ENCODE measurements at places on chromosomes 13 and 19.

- no peak for DNase-seq
These were observed 67.8 kb downstream of the RASA3 start for GRCh38 chr13:114064450-114065140.

- DNase-seq = no peak
These were observed 64.6 kb upstream of the MYCBP2 start for GRCh38 chr13:77391475-77391874.

- no peak for DNase-seq
These were observed 55.8 kb upstream of the RFXAP start for GRCh38 chr13:36763126-36763722.

DNA sequence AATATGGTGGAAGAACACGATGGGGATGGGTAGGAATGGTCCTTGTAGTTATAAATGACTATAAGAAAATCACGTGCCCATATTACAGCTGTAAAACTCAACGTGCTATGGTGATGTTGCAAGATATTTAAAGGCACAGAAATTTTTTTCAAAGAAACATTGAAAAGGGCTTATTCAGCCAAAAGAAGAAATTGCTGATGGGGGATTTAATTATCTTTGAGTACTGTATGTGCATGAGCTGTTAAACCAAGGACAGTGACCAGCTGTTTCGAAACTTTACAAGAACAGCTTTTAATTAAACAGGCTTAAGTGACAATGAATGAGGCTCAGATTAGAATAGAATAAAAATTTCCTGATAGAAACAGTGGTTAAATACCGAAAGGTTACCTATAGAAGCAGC, 339.0 kb downstream of the HS6ST3 start:
- no peak for DNase-seq

GRCh38 chr13:70708775-70709174, 600.5 kb upstream of the KLHL1 start:
- no peak for DNase-seq

DNA sequence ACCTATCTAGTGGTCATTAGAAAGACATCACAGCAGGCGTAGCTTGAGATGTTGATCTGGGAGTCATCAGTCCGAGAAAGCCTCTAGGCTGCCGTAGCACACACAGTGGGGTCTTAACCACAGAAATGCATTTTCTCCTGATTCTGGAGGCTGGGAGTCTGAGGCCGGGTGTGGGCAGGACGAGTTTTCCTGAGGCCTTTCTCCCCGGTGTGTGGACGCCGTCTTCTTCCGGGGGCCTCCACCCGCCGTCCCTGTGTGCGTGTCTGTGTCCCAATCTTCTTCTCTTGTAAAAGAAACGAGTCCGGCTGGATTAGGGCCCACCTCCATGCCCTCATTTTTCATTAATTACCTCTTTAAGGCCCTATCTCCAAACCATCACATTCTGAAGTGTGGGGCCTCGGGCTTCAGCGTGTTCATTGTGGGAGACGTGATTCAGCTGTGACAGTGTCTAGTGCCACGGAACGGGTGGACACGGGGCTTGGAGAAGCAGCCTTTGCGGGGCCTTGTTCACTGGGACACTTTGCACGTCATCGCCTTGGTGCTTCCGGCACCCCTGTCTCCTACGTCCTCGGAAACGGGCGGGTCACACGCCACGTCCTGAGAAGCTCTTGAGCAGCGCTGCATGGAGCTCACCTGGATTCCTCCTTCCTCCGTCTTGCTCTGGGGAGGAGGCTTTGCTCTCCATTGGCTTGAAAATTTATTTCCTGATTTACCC, 208.9 kb upstream of the SOX1 start:
- no peak for DNase-seq

GRCh38 chr19:52140032-52140710, 433 bp upstream of the ZNF616 start:
- peak; percentile 98 for DNase-seq

DNA sequence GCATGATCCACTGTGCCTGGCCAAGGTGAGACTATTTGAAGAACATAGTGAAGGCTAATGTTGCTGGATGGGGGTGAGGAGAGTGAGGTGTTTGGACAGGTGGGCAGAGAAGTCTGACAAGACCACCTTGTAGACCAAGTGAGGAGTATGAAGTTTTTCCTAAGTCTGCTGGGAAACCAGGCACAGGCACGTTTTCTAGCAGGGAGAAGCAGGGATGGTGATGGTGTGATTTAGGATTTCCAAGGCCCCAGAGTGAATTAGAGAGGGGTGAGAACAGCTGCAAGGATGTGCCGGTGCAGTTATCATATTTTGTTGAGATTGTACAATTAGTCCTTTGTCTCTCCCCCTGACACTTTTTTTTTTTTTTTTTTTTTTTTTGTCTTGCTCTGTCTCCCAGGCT, 5.6 kb upstream of the PKN1 start:
- no peak for DNase-seq

- DNase-seq = no peak
These were observed 345 bp downstream of the ZNF257 start for GRCh38 chr19:22052644-22053013.

- DNase-seq = no peak
These were observed 20.9 kb upstream of the ARHGEF18 start for GRCh38 chr19:7327802-7328201.

DNA sequence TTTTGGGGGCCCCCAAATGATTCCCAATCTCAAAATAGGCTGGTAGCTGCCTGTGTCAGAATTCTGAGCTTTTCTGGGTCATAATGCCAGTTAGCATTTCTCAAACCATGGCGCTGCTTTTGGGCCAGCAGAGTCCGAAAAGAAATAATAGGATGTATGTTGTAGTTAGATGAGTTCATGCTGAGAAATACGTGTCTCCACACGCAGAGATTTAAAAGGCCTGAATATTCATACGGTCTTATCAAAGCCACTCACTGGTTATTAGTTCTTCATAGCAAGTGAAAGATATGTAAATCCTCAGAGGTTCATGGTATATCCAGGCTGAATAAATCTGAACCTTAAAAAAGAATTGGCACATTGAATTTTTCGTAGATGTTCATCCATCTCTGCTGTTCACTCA, 124.5 kb downstream of the SHISA2 start:
- no peak for DNase-seq

GRCh38 chr19:46254776-46255175, 25.2 kb downstream of the IGFL1 start:
- no peak for DNase-seq

GRCh38 chr13:39130301-39130700, 92.0 kb downstream of the NHLRC3 start:
- DNase-seq = no peak

- peak; percentile 22 for DNase-seq
These were observed 26.4 kb upstream of the F7 start for GRCh38 chr13:113078902-113079780.

GRCh38 chr19:45250216-45250831, 747 bp upstream of the MARK4 start:
- DNase-seq = no peak

GRCh38 chr19:8506402-8506957, 4.0 kb upstream of the PRAM1 start:
- DNase-seq = peak; percentile 31

DNA sequence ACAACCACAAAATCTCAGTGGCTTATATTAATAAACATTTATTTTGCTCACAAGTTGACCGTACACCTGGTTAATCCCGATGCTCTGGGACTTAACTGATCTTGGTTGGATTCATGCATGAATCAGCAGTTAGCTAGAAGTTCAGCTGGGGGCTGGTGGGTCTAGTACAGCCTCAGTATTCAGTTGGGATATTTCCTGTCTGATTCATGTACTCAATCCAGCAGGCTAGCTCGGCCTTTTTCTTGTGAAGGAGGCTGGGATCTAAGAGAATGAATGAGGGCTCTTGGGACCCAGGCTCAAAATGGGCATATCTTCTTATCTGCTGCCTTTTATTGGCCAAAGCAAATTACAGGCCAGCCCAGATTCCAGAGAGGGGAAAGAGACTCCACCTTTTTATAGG, 178.8 kb downstream of the KCTD12 start:
- no peak for DNase-seq

DNA sequence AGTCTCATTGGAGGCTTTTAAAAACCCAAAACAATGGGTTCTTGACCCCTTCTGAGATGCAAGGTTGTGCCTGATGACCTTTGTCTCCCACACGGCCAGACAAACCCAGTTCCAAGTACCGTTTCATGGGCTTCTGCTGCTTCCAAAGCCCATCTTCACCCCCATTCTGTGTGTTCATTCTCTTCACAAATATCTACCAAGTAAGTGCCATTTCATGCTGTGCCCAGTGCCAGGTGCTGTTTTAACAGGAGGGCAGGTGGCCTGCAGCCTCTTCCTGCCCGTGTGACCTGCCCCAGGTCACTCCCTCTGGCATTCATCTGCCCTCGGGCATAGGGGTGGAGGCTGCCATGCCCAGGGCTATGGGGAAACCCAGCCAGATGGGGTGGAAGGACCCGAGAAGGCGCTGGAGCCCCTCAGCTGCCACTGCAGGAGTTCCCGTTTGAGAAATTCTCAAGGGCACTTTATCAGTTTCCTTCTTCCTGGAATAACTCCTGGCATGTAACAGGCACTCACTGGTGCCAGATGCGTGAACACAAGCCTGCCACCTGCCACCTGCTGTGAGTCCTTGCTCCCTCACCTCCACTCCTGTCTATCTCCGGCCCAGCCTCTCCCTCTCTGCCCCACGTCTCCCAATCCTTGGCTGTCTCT, 12.5 kb downstream of the CAPN12 start:
- no peak for DNase-seq

DNA sequence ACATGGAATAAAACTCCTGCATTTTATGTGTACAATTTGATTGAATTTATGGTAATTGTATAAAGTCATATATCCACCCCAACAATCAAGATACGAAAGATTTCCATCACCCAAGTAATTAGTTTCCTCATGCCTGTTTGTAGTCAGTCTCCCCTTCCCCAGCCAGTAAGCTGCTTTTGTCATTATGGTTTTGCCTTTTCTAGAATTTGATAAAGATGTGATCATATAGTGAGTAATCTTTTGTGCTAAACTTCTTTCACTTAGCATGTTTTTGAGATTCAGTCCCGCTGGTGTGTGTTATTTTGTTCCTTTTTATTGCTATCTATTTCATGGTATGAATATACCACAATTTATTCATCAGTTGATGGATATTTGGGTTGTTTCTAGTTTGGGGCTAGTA, 16.0 kb downstream of the ITM2B start:
- no peak for DNase-seq

DNA sequence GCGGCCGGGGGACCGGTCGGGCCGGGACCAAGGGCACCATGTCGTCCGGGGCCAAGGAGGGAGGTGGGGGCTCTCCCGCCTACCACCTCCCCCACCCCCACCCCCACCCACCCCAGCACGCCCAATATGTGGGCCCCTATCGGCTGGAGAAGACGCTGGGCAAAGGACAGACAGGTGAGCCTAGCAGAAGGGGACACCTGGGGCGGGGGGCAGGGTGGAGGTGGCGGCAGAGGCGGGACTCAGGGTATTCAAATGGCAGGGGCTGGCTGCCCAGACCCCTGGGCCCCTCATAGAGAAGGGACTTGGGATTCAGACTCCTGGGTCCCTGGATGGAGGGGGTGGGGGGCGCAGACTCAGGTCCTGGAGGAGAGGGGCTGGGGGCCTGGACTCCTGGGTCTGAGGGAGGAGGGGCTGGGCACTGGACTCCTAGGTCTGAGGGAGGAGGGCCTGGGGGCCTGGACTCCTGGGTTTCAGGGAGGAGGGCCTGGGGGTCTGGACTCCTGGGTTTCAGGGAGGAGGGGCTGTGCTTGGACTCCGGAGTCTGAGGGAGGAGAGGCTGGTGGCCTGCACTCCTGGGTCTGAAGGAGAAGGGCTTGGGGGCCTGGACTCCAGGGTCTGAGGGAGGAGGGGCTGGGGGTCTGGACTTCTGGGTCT, 735 bp downstream of the BRSK1 start:
- no peak for DNase-seq

GRCh38 chr19:5718579-5719273, 1.2 kb downstream of the LONP1 start:
- DNase-seq = peak; percentile 8

All from NCI-H1436 (cell line).